ENCODE measurements at places on chromosomes 5 and 9.

DNA sequence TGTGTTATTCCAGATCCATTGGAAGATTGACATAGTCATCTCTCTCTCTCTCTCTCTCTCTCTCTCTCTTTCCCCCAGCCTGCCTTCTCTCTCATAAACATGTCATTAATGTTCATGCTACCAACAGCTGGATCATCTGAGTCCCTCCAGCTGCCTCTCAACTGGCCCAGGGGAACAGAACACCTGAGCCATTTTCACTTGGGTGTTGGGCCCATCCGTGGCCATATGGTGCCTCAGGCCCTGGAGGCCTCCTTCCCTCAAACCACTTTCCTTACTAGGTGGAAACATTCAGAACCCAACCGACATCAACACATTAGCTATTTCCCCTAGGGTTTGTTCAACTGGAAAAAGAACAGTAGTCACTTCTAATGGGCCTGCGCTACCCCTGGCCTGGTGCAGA, 196.2 kb downstream of the FRMD3 start:
- no peak for DNase-seq

DNA sequence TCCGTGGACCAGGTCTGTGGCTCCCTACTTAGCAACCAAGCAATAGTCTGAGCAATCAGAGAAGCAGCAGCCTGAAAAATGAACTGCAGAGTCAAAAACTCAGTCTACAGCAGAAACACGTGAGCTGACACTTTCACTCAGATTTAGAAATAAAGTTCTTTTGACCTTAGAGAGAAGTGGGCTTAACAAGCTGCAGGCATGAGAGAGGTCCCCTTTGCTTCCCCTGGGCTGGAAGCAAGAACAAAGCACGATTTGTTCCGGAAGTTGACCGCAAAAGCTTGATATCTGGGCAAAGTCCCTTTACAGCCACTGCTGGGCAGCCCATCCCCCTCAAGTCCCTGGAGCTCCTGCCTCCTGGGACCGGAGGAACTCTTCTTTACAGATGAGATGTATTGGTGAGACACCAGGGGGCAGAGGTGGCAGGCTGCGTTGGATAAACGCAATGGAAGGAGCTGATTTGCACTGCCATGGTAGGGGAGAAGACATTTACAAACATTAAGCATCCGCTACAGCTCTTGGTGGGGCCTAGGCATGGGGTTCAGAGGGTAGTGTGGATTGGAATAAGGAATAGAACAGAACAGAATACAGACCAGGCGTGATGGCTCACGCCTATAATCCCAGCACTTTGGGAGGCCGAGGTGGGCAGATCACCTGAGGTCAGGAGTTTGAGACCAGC, 5.8 kb upstream of the SOWAHA start:
- DNase-seq, result no peak

DNA sequence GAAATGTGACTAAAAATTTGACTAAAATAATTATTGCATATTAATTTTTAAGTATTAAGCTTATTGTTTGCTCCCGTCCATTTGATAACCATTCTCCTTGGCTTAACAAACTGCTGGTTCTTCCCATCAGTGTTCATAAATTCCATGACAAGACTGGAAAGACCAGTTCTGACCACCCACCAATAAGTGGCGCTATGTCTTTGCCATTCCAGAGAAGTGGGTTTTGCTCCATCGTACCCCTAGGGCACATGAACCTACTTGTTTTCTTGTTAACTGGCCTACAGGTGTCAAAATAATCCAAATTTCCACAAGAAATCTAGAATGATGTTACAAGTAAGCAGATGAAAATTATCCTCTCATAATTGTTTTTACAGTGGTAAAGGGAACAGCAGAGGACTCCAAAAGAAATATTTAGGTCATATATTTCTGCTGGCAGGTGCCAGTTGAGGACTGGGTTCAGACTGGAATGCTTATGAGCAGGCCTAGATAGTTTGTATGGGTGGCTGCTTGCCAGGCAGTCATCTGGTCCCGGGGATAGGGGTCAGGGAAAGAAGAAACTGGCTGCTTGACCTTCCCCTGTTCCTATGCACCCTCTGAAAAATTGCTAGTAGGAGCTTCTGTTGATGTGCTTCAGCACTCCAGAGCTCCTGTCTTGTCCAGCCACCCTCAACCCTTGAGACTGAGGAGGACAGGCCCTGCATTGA, 283.1 kb upstream of the ADAMTSL1 start:
- DNase-seq, result no peak

GRCh38 chr9:108671176-108671575, 184.6 kb downstream of the ACTL7B start:
- no peak for DNase-seq

GRCh38 chr5:94853120-94853519, 234.7 kb downstream of the SLF1 start:
- DNase-seq, result no peak

DNA sequence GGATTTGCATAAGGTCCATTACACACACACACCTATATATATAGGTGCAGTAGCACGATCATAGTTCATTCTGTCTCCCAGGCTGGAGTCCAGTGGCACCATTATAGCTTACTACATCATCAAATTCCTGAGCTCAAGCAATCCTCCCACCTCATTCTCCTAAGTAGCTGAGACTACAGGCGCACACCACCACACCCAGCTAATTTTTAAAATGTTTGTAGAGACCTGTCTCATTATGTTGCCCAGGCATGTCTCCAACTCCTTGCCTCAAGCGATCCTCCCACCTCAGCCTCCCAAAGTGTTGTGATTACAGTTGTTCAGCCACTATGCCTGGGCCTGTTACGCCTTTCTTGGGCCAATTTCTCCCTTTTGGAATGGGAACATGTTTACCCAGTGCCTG, 39.7 kb downstream of the DNAJB5 start:
- DNase-seq, result no peak

All from activated naive CD4-positive, alpha-beta T cell treated with Interleukin-2 at 50 U/mL for 16 hours (primary cell).